ENCODE measurements at places on chromosomes 2 and 18.

GRCh38 chr18:27778441-27778840 is 398.5 kb downstream of the CDH2 start:
- no peak for DNase-seq

GRCh38 chr2:26649992-26650712 is 9.0 kb upstream of the CIB4 start:
- no peak for DNase-seq

DNA sequence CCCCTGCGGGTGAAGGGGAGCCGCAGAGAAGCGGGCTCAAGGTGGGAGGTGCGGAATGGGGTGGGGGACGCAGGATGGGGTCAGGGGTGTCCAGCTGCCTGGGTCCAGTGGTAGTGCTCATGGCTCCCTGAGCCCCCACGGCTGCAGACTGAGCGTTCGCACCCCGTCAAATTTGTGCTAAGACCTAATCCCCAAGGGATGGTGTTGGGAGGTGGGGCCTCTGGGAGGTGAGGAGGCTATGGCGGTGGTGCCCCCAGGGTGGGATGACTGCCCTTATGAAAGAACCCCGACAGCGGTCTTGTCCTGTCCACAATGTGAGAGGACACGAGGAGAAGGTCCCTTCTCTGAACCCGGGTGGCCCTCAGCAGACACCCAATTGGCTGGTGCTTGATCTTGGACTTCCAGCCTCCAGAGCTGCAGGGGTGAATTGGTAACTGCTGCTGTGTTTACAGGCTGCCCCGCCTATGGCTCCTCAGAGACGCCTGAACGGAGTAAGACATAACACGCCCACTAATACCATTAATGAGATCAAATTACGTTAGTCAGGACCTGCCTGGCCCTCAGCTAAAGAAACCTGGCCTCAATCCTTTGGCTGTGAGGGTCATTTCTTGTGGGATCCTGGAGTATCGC is 42.6 kb downstream of the PXDN start:
- DNase-seq = no peak

DNA sequence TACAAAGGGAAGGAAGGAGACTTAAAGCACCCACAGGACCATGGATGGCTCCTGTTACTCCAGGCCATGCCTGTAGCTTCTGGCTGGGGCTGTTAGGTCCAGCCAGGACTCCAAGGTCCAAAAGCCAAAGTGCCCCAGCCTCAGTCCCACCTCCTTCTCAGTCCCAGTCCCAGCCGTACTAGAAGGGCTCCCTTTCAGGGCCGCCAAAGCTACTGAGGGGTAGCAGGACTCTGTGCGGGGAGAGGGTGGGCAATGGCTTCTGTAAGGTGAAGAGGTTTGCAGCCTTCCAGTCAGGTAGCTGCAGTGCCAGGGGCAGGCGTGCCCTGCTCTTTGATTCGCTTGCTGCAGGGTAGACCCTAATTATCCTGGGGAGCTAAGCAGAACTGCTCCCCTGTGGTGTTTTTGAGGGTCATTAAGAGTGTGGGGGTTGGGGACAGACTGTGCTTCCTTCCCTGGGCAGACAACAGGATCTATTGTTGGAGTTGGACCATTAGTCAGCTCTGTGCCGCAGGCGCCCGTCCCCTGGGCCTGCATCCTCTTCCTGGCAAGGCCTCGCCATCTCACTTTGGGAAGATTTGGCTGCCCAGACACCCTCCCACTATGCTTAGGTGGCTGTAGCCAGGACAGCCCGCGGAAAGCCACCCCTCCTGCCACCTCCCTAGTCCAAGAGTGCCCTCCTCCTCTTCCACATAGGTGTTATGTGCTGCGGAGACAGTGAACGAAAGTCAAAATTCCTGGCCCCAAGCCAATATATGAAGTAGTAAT is 118.8 kb downstream of the ZBTB7C start:
- no peak for DNase-seq

DNA sequence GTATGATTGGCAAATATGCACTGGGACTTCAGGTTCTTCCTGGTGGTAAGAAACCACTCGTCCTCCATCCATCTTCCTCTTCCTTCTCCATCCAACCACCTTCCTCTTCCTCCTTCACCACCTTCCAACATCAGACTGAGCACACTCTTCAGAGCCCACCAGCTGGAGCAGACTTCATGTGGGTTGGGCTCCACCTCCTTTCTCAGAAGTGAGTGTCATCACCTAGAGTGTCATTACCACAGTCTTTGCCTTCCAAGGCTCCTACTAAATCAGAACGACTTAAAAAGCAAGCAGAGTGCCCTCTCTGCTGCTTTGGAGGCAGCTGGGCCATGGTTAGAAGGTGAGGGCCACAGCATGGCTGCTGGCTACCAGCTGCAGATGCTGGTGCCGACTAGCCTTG is 171.6 kb downstream of the SH3RF3 start:
- DNase-seq = no peak

DNA sequence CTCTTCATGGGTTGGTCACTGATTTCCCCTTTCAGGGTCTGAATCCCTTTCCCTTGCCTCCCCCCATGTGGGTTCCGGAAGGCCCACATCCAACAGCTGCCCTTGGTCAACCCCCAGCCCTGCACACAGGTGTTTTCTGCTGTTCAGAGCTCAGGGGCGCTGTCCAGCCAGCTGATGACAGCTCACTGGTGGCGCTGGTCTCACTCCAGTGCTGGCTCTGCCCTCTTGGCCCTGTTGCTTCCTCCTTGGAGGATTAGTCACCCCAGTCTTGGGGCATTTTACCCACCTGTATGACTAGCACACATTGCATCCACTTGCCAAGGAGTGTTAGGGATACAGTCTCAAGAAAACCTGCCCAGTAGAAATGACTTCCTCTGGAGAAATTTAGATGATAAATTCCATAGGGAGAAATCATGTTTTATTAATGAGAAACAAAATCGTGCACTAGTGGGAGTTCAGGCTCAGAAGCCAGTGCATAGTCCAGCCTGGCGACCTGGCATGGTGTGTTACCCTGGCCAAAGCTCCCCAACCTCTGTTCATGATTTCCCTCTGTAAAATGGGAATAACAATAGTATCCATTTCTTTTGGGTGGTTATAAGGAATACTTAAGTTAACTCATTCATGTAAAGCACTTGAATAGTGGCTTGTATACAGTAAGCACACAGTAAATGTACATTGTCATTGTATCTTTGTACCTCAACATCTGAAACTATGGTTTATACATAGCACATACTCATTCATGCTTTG is 21.6 kb downstream of the CRIM1 start:
- no peak for DNase-seq
